ENCODE measurements at places on chromosomes 3 and 15.

- no peak for DNase-seq
These were observed 39.6 kb upstream of the TRAK1 start for GRCh38 chr3:42051384-42052131.

- no peak for DNase-seq
These were observed 6.1 kb downstream of the SOX14 start for GRCh38 chr3:137770066-137770834.

DNA sequence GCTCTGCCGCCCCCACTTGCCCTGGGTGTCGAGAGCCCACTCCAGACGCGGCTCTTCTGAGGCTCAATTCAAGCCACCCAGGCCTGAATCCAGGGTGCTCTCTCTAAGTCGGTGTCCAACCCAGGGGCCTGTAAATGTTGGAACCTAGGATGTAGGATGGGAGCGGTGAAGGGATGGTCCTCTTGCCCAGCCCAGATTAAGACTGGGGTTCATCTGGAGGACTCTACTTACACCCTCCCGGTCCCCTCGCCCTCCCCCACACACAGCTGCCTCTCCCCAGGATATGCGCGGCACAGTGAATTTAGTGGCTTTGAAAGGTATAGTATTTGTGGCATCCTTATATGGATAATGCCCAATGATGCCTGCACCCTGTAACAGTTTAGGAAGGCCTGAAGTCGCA is 822 bp upstream of the FBN1 start:
- DNase-seq, result no peak

DNA sequence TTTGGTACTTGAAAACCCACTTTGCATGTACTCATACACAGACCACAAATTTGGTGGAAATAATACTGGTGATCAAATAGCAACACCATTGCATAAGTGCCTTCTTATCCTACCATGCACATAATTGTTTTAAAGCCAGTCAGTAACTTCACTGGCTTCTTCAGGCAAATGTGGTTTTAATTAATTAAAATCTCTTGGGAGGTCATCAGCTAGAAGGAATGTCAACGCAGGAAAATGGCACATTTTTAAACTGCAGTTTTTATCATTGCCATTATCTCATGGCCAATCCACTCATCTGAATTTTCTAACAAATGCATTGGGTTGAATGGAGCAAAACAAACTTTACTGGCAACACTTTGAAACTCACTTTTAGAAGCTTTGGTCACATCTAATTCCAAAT is 105.7 kb upstream of the ZPLD1 start:
- DNase-seq, result no peak

GRCh38 chr15:64845183-64845611 is 3.5 kb downstream of the PLEKHO2 start:
- peak; percentile 65 for DNase-seq

- DNase-seq, result no peak
These were observed 485.8 kb upstream of the PROK2 start for GRCh38 chr3:72270730-72271129.

DNA sequence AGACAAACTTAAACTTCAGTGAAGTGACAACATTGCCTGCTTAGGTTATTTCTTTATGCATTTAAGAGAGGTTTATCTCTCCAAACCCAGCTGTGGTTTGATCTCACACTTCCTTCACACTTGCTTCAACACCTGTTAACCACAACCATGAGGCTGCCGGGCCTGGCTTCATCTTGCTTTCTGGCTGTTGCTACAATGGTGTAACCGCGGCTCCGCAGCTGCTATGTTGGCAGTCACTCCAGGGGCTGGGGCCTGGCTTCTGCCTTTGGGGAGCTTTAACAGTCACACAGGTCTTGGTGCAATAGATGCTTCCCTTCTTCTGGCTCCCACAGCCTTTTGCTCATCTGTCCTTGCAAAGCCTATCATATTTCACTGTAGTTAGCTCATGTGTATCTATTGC is 72.9 kb upstream of the MNS1 start:
- no peak for DNase-seq

GRCh38 chr15:80878242-80878866 is 99.2 kb downstream of the CEMIP start:
- DNase-seq, result no peak

DNA sequence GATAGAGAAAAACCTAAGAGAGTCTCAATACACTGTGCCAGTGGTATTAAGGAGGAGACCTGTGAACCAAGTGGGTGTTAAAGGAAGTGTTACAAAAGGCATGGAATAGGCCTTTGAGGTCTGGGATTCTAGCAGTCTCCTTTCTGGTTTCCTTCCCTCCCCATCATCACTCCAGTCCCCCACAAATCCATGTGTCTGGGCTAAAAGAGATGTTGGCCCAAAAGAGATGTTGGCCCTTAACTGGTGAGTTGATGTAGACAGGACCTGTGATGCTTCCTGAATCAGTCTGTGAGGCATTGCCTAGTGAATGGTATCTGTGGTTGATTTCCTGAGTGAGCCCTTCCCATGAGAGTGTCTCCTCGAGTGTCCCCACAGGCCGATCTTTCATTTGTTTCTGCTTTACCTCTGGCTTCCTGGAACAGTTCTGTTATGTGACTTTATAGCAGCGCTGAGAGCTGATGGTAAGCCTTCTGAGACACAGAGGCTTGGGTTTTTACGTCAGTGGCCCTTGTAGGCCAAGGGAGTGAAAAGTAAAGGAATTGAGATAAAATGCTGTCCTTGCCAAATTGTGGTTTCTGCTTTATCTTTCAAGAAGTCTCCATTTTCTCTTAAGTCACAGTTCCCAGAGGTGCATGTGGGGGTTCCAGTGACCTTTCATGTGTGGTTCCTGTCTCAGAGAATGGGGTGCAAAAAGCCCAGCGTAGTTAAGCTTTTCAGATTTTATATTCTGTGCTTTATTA is 87.8 kb downstream of the KLHL25 start:
- DNase-seq, result no peak

DNA sequence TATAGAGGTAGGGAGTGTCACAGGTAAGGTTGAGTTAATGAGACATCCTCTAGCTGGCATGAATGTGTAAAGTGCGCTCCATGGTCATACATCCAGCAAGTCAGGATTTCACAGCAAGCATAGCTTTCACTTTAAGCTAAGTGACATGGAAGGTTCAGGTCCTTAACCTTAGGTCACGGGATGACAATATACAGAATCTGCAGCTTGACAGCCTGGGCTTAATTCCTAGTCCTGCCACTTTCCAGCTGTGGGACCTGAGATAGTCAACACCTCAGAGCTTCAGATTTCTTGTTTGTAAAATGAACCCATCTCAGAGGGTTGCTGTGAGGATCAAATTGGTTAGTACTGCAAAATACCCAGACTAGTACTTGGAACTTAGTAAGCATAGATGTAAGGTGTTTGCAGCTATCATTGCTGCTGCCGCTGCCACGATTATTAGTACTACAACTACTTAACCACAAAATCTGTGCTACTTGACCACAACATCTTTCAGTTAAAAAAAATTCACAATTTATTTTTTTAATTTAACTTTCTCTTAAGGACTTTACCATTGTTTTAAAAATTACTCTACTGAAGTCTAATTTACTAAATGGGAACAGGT is 890.1 kb upstream of the CFAP20DC start:
- no peak for DNase-seq

- peak; percentile 17 for DNase-seq
These were observed 48.7 kb downstream of the KLHL6 start for GRCh38 chr3:183506674-183507320.

DNA sequence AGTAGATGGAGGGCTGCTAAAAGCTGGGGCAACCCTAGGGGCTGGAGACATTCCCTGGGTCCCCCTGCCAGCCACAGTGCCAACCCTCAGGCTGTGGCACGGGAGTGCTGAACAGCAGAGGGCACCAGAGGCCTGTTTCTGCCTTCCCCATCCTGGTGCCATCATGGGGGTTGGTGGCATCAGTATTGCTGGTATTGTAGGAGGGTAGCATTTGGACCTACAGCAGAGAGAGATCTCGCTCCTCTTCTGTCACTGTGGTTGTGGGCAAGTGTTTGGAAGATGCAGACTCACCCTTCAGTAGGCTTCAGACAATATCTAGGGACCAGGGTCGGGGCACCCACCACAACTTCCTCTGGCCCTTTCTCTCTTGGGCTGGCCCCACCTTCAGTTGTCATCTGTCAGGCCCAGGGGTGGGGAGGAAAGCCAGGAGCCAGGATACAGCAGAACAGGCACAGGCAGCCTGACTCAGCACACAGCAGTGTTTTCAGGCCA is 123.5 kb downstream of the RPLP1 start:
- no peak for DNase-seq

DNA sequence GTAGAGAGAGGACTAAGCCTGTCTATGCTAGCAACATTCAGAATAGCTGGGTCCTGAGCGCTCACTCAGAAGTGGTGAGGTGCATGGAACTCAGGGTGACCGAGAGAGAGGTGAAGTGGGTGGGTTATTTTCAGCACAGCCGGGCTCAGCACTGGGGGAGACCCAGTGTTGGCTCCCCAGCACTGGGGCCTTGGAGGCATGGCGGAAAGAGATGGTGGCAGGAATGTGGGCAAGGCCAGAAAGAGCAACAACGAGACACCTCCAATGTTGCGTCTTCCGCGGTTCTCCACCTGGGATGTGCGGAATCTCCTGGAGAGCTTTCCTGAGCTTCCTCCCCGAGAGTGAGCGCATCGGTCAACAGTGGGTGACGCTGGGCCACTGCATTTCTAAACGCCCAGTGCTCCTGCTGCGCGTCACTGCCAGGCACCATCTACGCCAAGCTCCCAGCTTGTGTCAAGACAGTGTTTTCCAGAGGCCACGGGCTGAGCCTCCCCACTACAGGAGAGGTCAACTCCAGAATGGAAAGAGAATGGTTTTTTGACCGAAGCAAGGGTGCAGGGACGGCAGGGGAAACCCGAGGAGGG is 148.4 kb downstream of the ADAMTS17 start:
- DNase-seq, result no peak

DNA sequence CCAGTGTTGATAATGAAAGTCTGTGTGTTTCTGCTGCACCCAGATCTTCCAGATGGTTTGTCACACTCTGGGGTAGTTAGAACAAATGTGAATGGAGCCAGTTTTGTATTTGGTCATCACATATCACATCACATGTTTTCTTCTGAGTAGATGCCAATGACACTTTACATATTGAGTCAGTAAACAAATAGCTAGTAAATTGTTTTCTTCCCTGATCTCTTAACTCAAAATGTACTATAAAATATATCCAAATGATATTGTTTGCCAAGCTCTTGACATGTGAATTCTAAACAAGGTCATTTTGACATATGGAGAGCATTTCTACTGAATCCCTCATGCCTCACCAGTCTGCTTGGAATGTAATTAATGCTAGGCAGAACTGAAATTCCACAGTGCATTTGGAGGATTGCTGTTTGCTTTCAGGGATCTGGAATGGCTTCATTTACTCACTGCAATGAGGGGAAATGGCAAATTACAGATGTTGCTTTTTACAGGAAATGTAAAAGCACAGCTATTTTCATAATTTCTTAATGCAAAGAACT is 45.0 kb downstream of the PDHB start:
- no peak for DNase-seq

DNA sequence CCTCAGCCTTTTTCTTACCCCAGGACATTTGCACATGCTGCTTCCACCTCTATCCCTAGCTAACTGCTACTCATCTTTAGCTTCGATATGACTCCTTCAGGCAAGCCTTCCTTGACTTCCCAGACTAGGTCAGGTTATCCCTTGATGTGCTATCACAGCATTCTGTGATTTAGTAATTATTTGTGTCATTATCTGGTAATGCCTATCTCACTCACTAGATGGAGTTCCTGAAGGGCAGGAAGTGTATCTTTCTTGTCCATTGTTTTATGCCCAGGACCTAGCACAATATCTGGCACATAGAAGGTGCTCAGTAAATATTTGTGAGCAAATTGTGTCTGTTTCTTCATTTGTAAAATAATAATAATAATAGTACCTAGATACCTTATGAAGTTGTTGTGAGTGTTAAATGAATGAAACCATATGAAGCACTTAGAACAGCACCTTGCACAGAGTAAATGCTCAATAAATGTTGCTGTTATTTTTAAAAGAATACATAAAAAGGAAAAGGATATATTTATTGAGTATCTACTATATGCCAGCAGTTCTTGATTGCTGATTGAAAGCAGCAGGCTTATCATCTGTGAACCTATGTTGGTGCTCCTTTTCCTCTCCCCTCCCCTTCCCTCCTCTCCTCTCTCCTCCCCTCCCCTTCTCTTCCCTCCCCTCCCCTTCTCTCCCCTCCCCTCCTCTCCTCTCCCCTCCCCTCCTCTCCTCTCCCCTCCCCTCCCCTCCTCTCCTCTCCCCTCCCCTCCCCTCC is 31.5 kb downstream of the SQOR start:
- DNase-seq, result no peak
